ENCODE measurements at places on chromosomes 16 and 17.

DNA sequence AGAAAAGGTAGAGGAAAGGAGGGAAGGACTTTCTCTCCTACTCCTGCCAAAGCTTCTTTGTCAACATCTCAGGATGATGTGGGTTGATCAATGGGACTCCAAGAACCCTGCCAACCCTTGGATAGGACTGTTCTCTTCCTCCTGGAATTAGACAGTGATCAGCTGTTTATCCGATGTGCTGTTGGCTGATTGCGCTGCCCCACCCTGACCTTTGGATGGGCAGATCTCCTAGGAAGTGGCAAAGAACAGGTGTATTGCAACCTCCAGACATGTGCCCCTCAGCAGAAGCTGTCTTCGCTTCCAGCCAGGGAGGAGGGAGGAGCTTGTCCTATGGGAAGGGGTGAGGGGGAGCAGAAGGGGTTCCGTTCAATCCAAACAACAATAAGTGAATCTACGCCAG lies 30.5 kb downstream of the SLC5A11 start:
- DNase-seq, result no peak

- DNase-seq, result no peak
These were observed 137.5 kb upstream of the PLEKHM1 start for GRCh38 chr17:45628019-45628418.

DNA sequence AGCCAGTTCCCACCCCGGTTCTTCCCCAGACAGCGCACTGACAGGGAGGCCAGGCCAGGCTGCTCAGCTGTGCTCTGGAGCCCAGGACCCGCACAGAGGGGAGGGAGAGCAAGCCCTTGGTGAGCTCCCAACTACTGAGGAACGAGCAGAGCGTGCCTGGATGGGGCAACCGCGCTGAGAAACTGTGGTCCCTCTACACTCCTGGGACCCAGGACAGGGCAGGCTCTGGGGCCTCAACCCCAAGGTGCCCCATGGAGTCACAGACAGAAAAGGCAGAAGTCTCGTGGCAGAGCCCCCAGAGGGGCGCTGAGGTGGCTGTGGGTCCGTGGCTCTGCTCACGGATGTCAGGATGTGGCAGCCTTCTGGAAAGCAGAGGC lies 16.3 kb downstream of the SLX4 start:
- no peak for DNase-seq

DNA sequence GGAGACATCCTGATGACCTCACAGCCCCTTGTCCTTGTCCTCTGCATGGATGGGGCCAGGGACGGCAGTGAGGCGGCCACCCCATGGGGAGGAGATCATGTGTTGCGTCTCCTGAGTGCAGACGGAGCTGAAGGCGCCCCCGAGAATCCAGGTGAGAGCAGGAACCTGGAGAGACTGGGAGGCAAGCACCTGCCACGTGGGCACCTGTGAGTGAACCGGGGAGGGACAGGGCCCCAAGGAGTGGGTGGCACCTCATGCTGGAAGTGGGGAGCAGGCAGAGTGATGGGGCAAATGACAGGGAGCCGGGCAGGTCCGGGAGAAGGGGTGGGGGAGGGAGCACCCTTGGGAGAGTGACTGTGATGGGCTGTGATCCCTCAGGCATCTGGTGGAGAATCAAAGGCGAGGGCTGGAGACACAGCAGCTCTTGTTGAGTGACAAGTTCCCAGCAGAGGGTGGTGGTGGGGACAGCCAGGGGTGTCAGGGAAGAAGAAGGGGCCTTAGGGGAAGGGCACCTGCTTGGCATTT lies 174.3 kb upstream of the CHMP6 start:
- DNase-seq, result peak; percentile 22

DNA sequence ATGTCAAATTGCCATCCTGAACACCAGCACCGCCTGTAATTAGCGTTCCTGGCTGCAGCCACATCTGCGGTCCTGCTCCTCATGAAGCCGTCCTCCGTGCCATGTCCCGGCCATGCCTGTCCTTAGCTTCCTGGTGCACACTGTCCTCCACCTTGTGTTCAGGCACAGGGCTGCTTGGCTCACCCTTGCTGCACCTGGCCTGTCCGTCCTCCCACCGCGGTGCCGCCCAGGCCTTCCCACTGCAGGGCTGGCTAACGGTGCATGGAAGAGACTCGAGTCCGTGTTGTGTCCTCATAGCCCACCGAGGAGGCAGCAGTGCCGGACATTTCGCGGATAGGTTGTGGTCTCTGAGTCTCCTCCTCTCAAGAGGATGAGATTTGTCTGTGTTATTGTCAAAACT lies 20.4 kb downstream of the DUSP14 start:
- DNase-seq, result no peak

DNA sequence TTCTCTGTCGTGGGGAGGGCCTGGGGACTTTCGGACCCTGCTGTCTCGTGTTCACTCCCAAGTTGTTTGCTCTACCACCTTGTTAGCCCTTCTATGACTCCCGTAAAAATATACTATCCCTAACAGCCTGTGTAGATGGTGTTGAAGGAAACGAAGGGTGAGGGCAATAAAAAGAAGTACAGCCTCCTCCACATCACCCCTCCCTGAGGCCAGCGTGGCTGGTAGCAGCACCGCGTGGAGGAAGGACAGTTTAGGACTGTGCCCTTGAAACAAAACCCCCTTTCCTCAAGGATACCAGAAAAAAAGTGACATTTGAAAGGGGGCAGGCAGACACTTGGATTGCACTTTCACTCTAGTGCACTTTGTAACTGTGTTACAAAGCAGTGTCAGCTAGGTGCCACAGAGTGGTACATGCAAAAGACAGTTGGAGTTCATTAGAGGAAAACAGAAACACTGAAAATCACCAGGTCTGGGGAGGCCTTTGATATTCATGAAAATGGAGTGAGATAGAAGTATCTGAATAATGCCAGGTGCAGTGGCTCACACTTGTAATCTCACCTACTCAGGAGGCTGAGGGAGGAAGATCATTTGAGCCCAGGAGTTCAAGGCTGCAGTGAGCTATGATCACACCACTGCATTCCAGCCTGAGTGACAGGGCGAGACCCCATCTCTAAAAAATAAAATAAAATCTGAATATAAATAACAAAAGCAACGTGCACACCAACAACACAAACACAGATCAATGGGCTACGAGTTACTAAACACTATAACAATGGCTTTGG lies 53.8 kb downstream of the TBX4 start:
- DNase-seq, result no peak

- DNase-seq, result no peak
These were observed 702 bp downstream of the PHF23 start for GRCh38 chr17:7238420-7239090.

DNA sequence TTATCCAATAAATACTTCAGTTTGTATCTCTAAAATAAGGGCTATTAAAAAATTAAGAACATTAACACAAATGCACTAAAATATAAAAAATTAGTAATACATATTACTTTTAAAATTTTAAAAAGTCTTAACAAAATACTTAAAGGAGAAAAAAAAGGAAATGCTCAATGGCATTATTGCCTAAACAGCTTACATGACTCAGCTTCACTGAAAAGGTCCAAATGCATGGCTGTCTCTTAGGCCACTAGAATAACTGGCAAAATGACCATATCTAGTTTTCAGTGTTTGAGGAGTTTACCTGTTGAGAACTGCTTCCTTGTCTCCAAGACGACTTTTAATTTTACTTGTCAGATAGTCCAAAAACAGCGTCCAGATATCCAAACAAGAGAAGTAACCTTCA lies 66.0 kb downstream of the XPO6 start:
- no peak for DNase-seq

DNA sequence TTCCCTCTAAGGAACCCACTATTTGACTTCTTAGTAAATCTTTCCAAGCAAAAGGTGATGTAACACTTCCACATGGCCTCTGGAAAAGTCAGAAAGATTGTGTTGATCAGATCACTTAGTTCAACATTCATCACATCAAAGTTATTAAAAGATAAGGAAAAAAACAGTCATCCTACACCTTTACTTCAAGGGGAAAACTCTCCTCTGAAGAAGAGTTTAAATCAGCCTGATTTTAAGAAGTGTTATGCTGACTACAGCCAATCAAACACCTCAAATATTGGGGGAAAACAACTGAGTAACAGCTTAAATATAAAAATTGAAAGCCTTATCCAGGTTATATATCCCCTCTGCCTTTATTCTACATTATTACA lies 19.6 kb upstream of the COPRS start:
- DNase-seq, result no peak

DNA sequence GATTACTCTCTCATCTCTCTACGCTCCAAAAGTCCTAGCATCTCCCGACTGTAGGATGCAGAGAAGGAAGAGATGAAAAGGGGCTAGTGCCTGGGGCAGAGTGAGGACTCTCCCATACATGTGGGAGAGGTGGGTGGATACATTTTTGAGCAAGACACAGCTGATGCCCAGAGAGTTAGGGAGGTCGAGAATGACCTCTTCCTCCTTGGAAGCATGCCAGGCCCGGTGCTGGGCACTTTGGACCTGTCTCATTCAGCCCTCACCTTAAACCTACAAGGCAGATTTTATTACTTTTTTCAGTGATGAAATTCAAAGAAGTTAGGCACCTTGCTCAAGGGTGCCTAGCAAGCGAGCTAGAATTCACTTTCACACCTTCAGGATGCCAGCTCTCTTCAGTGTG lies 38.2 kb downstream of the WSCD1 start:
- no peak for DNase-seq

GRCh38 chr17:78991017-78991738 lies 11.5 kb upstream of the LGALS3BP start:
- DNase-seq, result peak; percentile 12

DNA sequence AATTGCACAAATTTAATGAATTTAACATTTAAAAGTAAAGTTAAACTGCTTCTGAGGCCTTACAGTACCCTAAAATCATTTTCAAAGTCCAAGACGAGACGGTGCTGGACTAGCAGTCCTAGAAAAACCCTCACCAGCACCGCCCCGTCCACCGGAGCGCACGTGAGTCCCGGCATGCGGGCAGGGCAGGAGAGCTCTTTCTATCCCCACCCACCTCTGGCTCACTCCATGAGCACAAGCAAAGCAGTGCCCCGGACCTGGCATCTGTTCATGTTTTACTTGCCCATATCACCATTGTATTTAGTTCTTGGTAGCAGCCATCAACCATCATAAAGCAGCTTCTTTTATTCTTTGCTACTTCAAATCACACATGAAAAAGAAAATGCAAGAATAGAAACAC lies 41.7 kb downstream of the ANKRD11 start:
- no peak for DNase-seq

DNA sequence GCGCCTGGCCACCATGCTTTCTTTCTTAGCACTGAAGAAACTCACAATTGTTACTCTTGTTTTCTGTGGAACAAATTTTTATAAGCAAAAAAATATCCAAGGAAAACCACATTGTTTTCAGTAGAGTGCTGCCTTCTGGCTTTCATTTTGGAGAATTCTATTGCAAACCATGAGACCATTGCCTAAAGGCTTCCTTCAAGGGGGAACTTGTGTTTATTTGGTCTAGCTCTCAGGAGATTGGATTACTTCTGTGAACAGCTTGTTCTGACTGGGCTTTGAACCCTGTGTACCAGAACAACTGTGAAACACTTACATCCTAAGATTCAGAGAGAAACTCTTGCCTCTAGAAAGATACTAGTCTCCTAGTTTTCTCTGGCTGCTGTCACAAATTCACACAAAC lies 32.1 kb downstream of the TOM1L1 start:
- no peak for DNase-seq

- DNase-seq, result no peak
These were observed 296.5 kb downstream of the SLC39A11 start for GRCh38 chr17:72795941-72796340.

DNA sequence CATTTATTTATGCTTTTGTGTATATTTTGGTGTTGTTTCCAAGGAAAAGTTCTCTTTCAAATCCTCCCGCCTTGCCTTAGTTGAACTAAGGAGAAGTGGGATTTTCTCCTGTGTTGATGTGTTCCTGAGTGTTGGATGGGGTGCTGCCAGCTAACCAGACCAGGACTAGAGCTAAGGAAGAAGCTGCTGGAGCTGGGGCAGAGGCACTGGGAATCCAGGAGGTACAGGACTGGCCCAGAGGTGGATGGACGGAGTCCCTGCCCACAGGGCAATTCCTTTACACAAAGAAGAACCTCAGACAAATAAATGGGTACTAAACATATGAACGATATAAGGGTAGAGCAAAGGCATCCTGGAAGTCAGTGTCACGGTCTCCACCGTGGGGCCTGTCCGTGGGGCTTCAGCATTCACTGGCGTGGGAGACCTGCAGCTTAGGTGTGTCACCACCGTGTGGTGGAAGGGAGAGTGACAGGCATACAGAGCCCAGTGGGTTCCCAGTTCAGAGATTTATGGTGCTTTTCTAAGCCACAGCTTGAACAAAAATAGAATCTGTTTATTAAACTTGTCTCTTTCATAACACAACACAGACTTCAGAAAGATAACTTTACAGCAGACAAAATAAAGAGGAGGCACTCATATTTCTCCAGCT lies 270.7 kb downstream of the NTN1 start:
- peak; percentile 47 for DNase-seq

DNA sequence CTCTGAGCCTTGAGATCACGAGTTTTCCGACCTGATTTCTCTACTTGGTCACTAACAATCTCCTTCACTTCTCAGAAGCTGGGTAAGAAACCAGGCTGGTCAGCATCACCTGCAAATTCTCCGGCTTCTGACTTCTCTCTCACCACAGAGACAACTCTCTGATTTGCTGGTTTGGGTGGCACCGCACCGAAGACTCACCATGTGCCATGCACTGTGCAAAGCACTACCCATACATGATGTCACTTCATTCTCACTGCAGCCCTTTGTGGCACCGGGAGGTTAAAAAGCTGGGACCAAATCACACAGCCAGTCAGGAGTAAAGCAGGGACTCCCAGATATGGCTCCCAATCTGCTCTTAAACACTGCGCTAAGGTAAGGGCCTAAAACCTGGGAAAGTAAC lies 647 bp downstream of the VAC14 start:
- no peak for DNase-seq

DNA sequence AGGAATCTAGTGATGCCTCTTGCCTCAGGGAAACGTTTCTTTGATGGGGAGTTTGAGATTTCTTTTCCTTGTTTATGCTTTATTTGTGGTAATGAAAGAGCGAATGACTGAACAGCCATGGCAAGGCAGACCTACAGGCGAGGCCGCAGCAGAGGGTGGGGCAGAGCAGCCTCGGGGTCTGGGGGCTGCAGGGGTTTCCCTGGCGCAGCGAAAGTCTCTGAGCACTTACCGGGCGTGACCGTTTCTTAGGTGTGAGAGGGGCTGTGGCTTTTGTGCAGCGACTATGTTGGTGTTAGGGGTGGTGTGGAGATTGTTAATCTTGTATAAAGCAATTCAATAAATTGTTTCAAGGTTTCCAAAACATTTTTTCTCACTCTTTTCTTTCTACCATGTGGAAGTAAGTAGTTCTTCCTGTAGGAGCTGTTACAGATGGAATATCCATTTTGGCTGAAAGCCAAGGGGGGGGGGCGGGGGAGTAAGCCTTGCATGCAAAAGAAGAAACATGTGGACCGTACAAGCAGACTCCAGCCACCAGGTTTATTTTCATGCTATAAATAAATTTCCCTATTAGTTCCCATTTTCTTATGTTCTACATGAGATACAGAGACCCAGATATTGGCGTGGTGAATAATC lies 34.8 kb downstream of the UBN1 start:
- DNase-seq, result no peak

- DNase-seq, result peak; percentile 74
These were observed at the start of gene SPN for GRCh38 chr16:29663016-29663806. TSS of gene SPN (plus strand) at chr16:29663247. CDS start at chr16:29663729, 482 bp downstream.

GRCh38 chr16:49023050-49023449 lies 258.6 kb downstream of the CBLN1 start:
- no peak for DNase-seq

All from activated naive CD8-positive, alpha-beta T cell treated with anti-CD3 and anti-CD28 coated beads, Interleukin-2, amount 10 ng/mL, durations not matched to agents 7 days and 5 days (primary cell).